ENCODE measurements at places on chromosomes 11 and 22.
A peak's percentile ranks its signal among the peaks of the same experiment; 100 is the strongest.

GRCh38 chr11:46601129-46601528 lies 7.3 kb upstream of the AMBRA1 start:
- DNase-seq: no peak

- no peak for DNase-seq
Observed at GRCh38 chr22:44728761-44729324, 23.5 kb upstream of the ARHGAP8 start.

GRCh38 chr22:50260434-50260800 lies 1.1 kb downstream of the MAPK12 start:
- no peak for DNase-seq

DNA sequence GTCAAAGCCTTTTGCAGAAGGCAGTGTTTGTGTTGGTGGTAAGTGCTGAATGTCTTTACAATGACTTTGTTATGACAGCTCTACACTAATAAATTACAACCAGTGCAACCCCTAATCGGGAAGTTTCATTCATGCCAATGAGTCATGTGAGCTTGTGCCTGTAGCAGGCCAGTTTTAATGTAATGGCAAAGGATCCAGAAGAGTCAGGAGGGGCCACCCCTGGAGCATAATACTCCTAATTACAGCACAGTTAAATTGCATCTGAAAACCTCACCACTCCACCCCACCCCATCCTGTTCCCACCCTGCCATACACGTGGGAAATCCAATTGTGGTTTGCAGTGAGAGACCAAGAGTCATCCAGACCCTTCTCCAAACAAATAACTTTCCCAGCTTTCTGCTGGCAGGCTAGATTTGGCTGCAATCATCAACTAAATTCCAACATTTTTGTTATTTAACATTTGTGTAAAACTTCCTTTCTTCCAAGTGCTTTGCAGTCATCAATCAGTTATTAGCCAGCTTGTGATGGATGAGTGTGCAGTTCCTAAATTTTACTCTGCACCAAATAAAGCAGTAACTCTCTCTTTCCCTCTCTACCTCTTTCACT lies 277.3 kb upstream of the FAT3 start:
- no peak for DNase-seq

DNA sequence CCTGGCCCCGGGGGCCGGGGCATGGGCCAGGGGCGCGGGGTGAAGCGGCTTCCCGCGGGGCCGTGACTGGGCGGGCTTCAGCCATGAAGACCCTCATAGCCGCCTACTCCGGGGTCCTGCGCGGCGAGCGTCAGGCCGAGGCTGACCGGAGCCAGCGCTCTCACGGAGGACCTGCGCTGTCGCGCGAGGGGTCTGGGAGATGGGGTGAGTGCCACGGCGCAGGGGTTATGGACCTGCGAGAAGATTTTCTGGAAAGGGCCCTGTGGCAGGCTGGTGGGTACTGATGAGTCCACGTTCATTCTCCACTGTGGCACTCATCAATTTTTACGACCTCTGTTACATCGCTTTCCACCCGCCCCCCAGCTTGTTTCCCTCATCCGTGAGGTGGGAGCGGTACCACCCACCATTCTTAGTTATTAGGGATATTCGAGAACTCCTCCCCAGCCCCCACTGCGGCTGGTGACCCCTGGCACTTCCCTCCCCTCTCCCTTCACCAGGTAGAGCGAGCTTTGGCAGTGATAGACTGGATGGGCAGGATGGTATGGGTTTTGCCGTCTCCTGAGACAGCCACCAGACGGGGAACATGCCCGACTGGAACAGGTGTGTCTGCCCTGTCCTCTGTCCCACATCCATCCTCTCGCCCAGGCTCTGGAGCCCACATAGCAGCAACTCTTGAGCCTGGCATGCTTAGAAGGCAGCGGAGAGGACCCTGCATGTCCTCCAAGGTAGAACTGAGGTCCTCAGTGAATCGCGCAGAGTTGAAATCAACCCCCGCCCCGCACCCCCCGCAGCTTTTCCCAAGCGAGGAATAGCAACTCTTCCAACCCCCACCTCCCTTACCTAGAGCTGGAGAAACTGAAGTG lies 562 bp downstream of the DGAT2 start:
- DNase-seq: no peak

DNA sequence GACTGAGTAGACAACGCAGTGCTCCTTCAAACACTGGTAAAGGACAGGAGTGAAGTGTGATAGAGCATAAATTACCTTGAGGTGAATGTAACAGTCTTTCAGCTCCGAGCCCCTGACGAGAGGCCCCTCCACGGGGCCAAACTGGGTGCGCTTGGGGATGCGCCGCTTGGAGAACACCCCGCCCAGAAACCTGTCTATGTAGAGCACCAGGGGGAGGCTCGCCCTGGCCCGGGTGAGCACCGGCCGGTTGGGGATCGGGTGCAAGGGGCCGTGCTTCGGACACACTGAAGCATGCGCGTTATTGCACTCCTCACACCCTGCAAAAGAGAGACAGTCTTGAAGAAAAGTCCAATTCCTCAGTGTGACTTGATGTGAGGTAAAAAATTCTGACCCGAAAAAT lies 49.3 kb upstream of the NFRKB start:
- no peak for DNase-seq

DNA sequence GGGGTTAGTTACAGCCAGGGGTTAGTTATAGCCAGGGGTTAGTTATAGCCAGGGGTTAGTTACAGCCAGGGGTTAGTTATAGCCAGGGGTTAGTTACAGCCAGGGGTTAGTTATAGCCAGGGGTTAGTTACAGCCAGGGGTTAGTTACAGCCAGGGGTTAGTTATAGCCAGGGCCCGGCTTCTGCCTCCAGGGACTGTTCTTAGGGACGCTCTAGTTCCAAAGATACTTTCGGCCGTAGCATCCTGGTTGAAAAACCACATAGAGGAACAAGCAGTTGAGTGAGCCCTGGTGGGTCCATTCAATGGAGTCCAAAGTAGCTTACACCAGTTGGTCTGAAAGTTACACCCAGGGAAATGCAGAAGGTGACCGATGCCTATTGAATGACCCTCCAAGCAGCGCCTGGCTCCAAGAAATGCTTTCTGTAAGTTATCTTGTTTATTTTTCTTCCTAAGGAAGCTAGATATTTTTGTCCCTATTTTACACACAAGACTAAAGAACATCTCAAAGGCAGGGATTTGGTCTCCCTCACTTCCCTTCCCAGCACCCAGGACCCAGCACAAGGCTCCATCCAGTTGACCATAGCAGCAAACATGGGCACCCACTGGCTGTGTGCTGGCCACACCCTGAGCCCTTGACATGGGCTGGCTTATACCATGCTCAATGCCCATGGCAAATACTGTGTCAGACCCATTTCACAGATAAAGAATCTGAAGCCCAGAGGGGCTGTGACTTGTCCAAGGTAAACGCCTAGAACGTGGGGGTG lies 49.7 kb upstream of the SHISAL1 start:
- DNase-seq: no peak

GRCh38 chr22:19810381-19811201 lies 44.1 kb downstream of the GNB1L start:
- no peak for DNase-seq

DNA sequence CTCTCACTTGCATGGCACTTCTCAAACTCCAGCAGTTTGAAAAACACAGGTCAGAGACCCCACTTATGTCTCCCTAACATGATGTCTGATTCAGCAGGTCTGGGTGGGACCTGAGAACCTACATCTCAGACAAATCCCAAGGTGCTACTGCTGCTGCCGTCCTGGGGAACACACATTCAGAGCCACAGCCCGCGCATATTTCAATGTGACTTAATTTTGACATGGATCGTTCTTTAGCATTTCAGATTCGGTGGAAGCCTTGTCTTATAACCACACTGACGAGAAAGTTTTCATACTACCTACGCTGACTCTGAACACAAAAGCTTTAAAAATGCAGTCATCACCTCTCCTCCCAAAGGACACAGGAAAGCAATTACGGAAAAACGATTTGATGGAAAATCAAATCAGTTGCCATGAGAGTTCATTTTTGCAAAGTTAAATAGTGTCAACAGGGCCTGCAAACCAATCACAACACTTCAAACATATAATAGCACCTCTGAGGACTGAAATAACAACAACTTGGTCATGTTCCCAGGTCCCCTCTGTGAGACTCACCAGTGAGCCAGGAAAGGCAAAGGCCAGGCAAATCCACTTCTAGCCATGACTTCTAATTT lies 132.6 kb downstream of the SHANK2 start:
- DNase-seq: no peak

- DNase-seq: no peak
Observed at GRCh38 chr11:12854829-12855228, 154.3 kb upstream of the RASSF10 start.

- DNase-seq: peak; percentile 10
Observed at GRCh38 chr22:35601743-35602615, 15.2 kb downstream of the MB start.

- no peak for DNase-seq
Observed at GRCh38 chr11:42913731-42914130, 398.1 kb upstream of the API5 start.

GRCh38 chr22:31143537-31143936 lies 3.2 kb upstream of the PLA2G3 start:
- DNase-seq: no peak

DNA sequence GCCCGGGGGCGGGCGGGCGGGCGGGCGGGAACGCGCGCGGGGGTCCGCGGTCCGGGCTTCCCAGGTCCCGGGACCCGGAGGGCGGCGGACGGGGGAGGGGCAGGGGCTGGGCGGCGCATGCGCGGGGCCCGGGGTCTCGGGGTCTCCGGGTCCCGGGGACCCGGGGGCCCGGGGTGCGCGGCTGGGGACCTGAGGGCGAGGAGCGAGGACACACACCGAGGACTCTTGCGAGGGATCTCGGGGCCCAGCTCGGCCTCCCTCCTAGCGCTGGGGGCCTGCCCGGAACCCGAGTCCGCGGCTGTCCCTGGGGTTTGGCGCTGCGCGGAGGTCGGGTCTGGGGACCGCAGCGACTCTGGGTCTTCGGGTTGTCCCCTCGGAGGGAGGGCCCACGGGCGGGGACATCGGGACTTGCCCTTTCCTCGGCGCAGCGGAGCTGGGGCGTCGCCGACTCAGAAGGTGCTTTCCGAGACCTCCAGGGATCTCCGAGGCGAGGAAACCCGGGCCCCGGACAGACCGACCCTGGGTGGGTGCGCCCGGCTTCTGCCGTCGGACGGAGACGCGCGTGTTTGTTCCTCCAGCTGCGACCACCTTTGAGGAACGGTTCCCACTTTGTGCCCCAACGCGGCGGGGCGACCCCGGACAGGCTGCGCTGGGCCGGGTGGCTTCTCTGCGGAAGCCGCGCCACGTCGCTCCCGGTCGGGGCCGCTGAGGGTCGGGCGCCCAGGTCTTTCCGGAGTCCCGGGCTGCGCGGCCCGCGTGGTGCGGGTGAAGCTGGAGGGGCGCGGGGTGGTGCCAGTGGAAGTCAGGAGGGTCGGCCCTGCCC lies 540 bp downstream of the PPARA start:
- peak; percentile 65 for DNase-seq

GRCh38 chr11:123736769-123737168 lies 4.7 kb downstream of the ZNF202 start:
- DNase-seq: no peak

All from CD4-positive, alpha-beta T cell treated with Interleukin-12 subunit alpha and Interleukin-12 subunit beta, for 1 hour (primary cell).